ENCODE measurements at places on chromosomes 7 and 10.

GRCh38 chr7:140640727-140641523, at the start of gene DENND2A:
Gene DENND2A, minus strand, starts transcription at chr7:140640813. Its CDS starts 38,416 bp downstream, at chr7:140602397.
- DNase-seq = peak; percentile 50

GRCh38 chr10:16519908-16520861, 1.5 kb downstream of the C1QL3 start:
- DNase-seq = no peak

DNA sequence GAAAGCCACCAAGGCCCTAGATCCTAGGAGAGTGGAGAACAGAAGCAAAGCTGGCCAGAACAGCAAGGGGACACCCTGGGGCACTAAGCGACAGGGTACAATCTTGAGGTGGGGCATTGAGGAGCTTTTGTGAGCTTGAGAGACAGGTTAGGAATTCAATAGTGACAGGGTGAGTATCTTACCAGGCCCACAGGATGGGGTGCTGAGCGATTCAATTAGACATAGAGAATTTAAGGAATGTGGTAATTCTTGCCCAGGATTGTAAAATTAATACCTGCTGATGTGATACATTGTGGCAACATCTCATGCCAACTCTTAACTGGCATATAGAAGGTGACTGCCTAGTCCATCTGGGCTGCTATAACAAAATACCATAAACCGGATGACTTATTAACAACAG, 14.0 kb downstream of the RBP3 start:
- DNase-seq = no peak

- DNase-seq = no peak
These were observed 153.9 kb downstream of the SNX13 start for GRCh38 chr7:17786314-17786852.

DNA sequence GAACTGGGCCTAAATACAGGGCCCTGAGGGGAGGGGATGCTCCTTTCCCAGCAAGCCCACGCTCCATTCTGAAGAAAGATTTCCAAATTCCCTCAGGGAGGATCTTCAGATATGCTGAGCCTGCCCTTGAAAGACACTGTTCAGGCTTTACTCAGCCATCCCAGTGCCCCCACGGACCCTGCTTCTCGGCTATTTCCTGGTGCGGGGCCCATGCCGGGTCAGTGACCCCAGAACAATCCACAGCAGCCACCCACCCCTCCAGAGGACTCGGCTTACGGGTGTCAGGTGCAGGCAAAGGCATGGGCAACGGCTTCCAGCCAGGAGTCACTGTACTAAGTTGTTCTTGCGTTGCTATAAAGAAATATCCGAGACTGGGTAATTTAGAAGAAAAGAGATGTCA, 137.1 kb downstream of the OAT start:
- no peak for DNase-seq
